ENCODE measurements at places on chromosomes 11 and 22.
A peak's percentile ranks its signal among the peaks of the same experiment; 100 is the strongest.

- H3K4me1 ChIP-seq = peaks cover 62% of the 10 kb centered on the region
- no peak overlapping the region for H3K4me3 ChIP-seq
- peaks cover 8% of the 10 kb centered on the region for H3K36me3 ChIP-seq
- peak overlapping the region; percentile 41 for H3K27ac ChIP-seq
- no peaks in the 10 kb centered on the region for H3K27me3 ChIP-seq
Measured at GRCh38 chr11:13321431-13321830, 43.8 kb downstream of the BMAL1 start.

- no peaks in the 10 kb centered on the region for H3K27me3 ChIP-seq
- no peaks in the 10 kb centered on the region for H3K36me3 ChIP-seq
- no peak for DNase-seq
- no peaks in the 10 kb centered on the region for H3K4me1 ChIP-seq
- no peak overlapping the region for H3K4me3 ChIP-seq
Measured at GRCh38 chr11:23585416-23586104, 725.3 kb upstream of the CCDC179 start.

- no peaks in the 10 kb centered on the region for H3K27me3 ChIP-seq
- no peak overlapping the region for H3K27ac ChIP-seq
- no peak overlapping the region for H3K4me3 ChIP-seq
- H3K4me1 ChIP-seq = no peaks in the 10 kb centered on the region
- no peak for DNase-seq
- H3K36me3 ChIP-seq = no peaks in the 10 kb centered on the region
Measured at GRCh38 chr11:105589346-105589745, 20.5 kb upstream of the GRIA4 start.

- no peak overlapping the region for H3K27ac ChIP-seq
- peaks cover 3% of the 10 kb centered on the region for H3K4me1 ChIP-seq
- no peaks in the 10 kb centered on the region for H3K27me3 ChIP-seq
- H3K36me3 ChIP-seq = no peaks in the 10 kb centered on the region
- H3K4me3 ChIP-seq = no peak overlapping the region
Measured at GRCh38 chr22:21726650-21727049, 8.9 kb downstream of the YPEL1 start.

DNA sequence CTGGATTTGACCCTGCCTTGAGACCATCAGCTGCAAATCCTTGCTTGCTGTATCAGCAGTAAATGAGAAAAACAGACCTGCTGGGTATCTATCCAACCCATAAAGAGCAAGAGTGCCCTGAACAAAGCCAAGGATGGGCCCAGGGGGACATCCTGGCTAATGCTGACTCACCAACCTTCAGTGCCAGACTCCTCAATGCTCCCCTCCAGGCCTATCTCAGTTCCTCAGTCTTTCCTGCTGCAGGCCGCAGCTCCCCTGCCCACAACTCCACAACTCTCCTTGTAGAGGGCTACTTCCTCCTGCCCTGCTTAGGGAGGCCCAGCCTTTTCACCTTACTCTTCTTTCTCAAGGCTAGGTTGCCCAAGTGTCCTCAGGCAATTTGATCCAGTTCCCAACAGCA, 2.6 kb downstream of the LAMTOR1 start:
- peak overlapping the region; percentile 59 for H3K27ac ChIP-seq
- no peaks in the 10 kb centered on the region for H3K27me3 ChIP-seq
- peaks cover 15% of the 10 kb centered on the region for H3K36me3 ChIP-seq
- peak overlapping the region; percentile 19 for H3K4me3 ChIP-seq

GRCh38 chr11:77063861-77064260, 2.9 kb upstream of the CAPN5 start:
- DNase-seq = no peak
- no peaks in the 10 kb centered on the region for H3K36me3 ChIP-seq
- no peak overlapping the region for H3K27ac ChIP-seq
- H3K27me3 ChIP-seq = no peaks in the 10 kb centered on the region
- H3K4me1 ChIP-seq = peaks cover 9% of the 10 kb centered on the region

DNA sequence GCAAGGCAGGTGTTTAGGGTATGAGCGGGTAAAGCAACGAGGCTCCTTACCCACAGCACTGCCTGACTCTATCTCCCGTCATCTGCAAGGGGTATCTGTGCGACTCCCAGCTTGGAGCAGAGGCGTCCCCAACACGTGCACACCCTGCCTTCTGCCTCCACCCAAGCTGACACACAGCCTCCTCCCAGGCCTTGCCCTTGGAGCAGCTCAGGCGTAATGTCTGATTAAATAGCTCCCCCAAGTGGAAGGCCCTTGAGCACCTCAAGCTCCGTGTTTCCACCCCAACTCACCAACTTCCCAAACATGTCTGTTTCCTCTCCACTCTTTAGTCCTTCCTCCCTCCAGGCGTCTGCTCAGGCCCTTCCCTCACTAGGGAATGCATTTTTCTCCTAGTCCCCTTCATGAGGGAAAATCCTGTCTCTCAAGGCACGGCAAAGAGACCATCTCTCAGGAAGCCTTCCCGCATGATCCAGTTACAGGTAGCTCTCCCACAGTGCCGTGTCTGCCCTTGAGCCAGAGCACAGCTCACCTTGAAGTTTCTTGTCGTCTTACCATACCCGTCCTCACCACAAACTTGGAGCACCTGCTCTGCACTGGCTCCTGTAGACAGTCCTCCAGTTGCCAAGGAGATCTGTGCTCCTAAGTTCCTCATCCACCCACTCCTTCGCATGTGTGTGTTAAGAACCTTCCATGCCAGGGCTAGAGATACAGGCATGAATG, 15.8 kb downstream of the CYB5R2 start:
- no peak overlapping the region for H3K27ac ChIP-seq
- H3K36me3 ChIP-seq = peaks cover 8% of the 10 kb centered on the region
- H3K4me3 ChIP-seq = no peak overlapping the region
- H3K27me3 ChIP-seq = no peaks in the 10 kb centered on the region
- DNase-seq = no peak
- no peaks in the 10 kb centered on the region for H3K4me1 ChIP-seq

GRCh38 chr11:123567466-123567865, 87.0 kb downstream of the SCN3B start:
- no peaks in the 10 kb centered on the region for H3K36me3 ChIP-seq
- no peak overlapping the region for H3K4me3 ChIP-seq
- H3K27ac ChIP-seq = no peak overlapping the region
- DNase-seq = no peak
- H3K4me1 ChIP-seq = no peaks in the 10 kb centered on the region

DNA sequence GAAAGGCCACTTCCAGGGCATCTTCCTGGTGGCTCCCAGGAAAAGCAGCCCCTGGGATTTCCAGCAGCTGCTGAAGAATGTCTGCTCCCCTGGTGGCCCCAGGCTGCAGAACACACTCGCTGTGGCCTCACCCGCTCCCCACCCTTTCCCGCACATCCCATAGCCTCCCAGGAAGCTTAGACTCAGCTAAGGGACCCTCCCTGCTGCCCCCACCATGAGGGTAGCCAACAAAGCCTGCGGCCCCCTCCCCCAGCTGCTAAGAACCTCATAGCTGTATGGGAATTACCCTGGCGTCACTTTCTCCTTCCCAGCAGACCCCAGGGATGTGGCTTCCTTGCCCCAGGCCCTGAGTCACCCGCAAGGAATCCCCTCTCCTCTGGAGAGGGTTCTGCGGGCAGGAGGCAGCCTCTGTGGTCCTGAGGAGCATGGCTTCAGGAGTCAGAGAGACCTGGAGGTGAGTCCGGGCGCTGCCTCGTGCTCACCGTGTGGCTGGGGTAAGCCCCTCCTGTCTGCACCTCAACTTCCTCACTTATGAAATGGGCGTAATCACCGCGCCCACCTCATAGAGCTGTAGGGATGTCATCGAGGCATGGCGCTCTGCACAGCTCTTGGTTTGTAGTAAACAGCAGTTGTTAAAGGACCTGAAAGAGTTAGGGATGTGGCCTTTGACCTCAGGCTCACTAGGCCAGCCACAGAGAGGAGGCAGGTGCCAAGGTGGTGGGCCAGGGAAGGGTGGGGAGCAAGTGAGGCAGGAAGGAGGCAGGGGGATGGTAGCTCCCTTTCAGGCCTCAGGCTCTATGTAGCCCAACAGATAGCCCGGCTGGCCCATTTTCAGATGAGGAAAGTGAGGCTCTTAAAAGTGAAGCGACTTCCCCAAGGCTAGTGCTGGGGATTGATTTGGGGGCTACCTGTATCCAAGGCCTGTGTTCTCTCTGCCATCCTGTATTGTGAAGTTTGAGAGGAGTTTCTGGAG, 71.2 kb downstream of the LRRC32 start:
- peak overlapping the region; percentile 39 for H3K27ac ChIP-seq
- no peak for DNase-seq
- H3K36me3 ChIP-seq = no peaks in the 10 kb centered on the region
- peaks cover 34% of the 10 kb centered on the region for H3K4me1 ChIP-seq
- H3K4me3 ChIP-seq = no peak overlapping the region
- peaks cover 14% of the 10 kb centered on the region for H3K27me3 ChIP-seq

GRCh38 chr11:62546929-62547625, 471 bp upstream of the AHNAK start:
- H3K4me3 ChIP-seq = peak overlapping the region; percentile 65
- peaks cover 4% of the 10 kb centered on the region for H3K36me3 ChIP-seq
- peak; percentile 18 for DNase-seq

GRCh38 chr22:47401592-47401898, 639.1 kb downstream of the TBC1D22A start:
- H3K27me3 ChIP-seq = no peaks in the 10 kb centered on the region
- no peaks in the 10 kb centered on the region for H3K4me1 ChIP-seq
- no peak for DNase-seq
- H3K27ac ChIP-seq = no peak overlapping the region
- no peaks in the 10 kb centered on the region for H3K36me3 ChIP-seq
- H3K4me3 ChIP-seq = no peak overlapping the region

DNA sequence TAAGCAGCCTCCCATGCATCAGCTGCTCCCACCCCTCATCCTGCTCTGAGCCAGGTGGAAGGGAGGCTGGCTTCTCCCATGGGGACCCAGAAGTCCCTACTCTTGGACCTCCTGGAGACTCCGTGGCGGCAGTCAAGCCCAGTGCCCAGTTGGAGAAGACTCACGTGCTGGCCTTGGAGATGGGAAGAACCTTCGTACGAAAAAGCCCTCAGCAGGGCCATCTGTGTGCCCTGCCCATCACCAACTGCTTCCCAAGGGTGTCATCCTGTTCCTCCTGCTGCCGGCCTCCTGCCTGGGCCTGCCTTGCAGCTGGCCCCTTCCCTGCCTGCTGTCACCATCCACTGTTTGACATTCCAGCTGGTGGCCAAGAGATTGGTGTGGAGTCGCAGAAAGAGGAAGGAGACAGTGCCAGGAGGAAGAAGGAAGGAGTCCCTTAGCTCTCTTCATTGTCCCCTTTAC, 28.0 kb downstream of the ARHGAP1 start:
- no peak for DNase-seq
- H3K27ac ChIP-seq = no peak overlapping the region
- H3K4me3 ChIP-seq = no peak overlapping the region
- H3K36me3 ChIP-seq = peaks cover 19% of the 10 kb centered on the region
- H3K4me1 ChIP-seq = peaks cover 60% of the 10 kb centered on the region
- no peaks in the 10 kb centered on the region for H3K27me3 ChIP-seq

GRCh38 chr11:134380785-134381184, 31.3 kb downstream of the B3GAT1 start:
- no peak overlapping the region for H3K4me3 ChIP-seq
- H3K27ac ChIP-seq = no peak overlapping the region
- H3K27me3 ChIP-seq = peaks cover 5% of the 10 kb centered on the region
- DNase-seq = no peak
- H3K4me1 ChIP-seq = peaks cover under 1% of the 10 kb centered on the region

DNA sequence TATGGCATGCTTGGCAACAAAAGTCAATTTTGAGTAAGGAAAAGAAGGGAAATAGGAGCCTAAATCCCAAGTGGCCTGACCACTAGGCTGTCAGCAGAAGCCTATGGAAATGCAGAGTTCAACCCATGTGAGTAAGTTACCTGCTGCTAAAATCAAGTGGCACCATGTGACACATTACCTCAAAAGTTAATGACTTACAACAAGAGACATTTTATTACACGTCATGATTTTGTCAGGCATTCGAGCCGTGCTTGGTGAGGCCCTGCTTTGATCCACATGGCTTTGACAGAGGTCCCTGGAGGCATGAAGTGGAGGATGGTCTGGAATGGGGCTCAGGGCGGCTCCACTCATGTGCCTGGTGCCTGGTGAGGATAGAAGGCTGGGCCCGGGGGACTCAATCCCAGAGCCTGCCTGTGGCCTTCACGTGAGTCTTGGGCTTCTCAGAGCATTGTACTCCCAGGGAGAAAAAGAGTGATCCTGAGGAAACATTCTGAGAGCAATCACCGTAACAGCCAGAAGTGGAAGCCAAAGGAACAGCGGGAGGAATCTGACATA, 339.1 kb upstream of the B3GAT1 start:
- H3K4me1 ChIP-seq = no peaks in the 10 kb centered on the region
- H3K27ac ChIP-seq = no peak overlapping the region
- H3K4me3 ChIP-seq = no peak overlapping the region
- DNase-seq = no peak

DNA sequence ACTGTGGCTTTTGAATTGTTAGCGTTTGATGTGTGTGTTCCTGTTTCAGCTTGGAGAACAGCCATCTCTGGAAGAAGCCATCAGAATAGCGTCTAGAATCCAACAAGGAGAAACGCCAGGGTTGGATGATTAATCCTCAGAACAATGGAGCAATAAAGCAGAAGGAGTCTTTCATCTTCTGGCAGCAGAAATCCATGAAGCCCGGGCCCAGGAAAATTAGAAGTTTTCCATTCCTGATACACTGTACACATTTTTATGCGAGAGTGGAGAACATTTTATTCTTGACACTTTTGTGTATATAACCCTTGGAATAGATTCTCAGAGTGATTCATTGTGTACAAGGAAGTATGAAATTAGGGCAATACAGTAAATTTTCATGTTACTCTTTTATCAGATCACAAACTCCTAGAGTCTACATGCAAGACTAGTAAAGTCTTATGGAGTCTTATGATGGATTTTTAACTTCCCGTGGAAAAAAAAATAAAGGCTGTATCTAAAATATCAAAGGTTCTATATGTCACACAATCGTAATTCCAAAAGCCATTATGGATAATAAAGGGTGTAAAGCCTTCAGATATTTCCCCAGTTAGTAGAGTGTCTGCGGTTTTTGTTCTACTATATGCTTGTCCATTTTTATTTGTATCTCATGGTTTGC, 45.9 kb upstream of the WEE1 start:
- H3K36me3 ChIP-seq = peaks cover 10% of the 10 kb centered on the region
- DNase-seq = no peak
- no peaks in the 10 kb centered on the region for H3K27me3 ChIP-seq
- H3K4me1 ChIP-seq = no peaks in the 10 kb centered on the region
- no peak overlapping the region for H3K4me3 ChIP-seq
- H3K27ac ChIP-seq = peak overlapping the region; percentile 41

GRCh38 chr11:74434528-74434927, 32.8 kb downstream of the KCNE3 start:
- no peaks in the 10 kb centered on the region for H3K4me1 ChIP-seq
- H3K27me3 ChIP-seq = peaks cover 3% of the 10 kb centered on the region
- H3K4me3 ChIP-seq = no peak overlapping the region
- H3K27ac ChIP-seq = no peak overlapping the region
- H3K36me3 ChIP-seq = no peaks in the 10 kb centered on the region

DNA sequence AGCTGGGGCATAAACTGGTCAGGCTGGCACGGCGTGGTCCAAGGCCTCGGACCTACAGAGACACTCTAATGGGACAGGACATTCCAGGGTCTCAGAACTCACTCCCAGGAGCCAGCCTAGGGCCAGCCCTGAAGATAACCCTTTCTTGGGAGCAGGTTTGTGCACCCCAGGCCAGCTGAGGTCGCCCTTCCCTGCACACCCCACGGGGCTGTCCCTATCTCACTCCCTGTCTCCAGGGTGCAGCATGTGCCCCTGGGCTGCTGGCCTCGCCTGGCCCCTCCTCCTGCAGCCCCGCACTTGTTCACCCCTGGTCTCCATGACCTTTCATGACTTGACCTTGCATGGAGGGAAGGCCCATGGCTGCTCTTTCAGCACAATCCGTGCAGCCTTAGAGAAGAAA, 1321.8 kb downstream of the BRD1 start:
- no peaks in the 10 kb centered on the region for H3K4me1 ChIP-seq
- H3K36me3 ChIP-seq = no peaks in the 10 kb centered on the region
- H3K27ac ChIP-seq = no peak overlapping the region
- no peaks in the 10 kb centered on the region for H3K27me3 ChIP-seq

Data from activated naive CD8-positive, alpha-beta T cell treated with anti-CD3 and anti-CD28 coated beads, Interleukin-2, amount 50 U/mL, for 24 hours (primary cell).